Fibroblast of pulmonary artery (primary cell): ENCODE measurements at places on chromosomes 4 and X.
A peak's percentile ranks its signal among the peaks of the same experiment; 100 is the strongest.

- peak; percentile 97 for DNase-seq
Measured at GRCh38 chr4:148007314-148007760, 275.4 kb downstream of the ARHGAP10 start.

DNA sequence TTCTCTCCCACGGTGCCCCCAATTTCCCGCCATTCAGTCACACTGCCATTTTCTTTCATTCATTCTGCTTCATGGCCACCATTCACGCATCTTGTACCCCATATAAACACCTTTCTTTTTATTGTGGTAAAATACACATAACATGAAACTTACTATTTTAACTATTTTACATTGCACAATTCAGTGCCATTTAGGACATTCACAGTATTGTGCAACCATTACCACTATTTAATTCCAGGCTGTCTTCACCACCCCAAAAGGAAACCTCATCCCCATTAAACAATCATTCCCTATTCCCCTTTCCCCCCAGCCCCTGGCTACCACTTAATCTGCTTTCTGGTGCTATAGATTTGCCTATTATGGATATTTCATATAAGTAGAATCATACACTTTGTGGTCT, 15.9 kb downstream of the SPACA5 start:
- no peak for DNase-seq

DNA sequence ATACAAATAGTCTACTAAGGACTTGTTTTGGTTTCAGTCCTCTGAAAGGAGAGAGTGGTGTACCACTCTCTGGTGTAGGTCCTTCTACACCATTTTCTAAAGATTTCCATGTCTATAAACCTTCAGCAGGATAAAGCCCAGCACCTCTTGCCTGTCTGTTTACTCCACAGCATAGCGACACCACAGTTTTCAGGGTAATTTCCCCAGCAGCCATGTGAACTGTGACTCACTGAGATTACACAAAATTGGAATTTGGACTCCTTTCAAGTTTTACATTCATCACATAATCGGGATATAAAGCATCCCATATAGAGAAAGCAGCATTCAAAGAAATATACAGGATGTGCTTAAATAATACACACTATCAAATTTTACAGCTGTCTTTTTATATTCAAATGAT, 229.6 kb downstream of the PRDM5 start:
- peak; percentile 95 for DNase-seq

GRCh38 chrX:48683411-48683982, at the start of gene WAS:
Gene WAS, plus strand, starts transcription at chrX:48683799. Its CDS starts 55 bp downstream, at chrX:48683854.
- no peak for DNase-seq

DNA sequence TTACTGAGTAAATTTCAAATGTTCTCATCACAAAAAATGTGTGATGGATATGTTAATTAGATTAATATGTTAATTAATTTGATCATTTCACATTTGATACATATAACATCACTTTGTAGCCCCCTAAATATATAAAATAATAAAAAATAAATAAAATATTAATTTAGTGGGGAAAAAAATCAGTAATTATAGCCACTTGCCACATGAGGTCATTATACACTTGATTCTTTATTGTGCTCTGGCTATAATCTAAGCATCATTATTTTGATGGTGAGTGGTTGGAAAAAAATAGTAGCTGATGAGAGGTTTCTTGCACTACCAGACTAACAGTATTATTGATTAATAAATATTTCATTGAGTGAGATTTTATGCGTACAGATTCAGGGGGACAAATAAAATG, 57.4 kb downstream of the DCK start:
- DNase-seq: no peak

DNA sequence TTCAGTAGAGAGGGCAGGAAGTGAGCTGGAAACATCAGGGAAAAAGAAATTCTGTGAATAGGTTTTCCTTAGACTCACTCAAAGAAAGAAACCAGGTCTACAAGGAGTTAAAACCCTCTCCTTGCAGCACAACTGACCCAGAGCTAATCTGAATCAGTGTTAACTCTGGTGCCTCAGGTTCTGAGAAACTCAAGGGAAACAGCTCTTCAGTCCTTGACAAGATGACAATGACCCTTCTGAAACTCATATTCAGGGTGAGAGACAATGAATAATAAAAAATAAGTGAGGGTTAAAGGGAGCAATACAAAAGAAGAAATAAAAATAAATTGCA, 903.6 kb downstream of the STPG2 start:
- no peak for DNase-seq

DNA sequence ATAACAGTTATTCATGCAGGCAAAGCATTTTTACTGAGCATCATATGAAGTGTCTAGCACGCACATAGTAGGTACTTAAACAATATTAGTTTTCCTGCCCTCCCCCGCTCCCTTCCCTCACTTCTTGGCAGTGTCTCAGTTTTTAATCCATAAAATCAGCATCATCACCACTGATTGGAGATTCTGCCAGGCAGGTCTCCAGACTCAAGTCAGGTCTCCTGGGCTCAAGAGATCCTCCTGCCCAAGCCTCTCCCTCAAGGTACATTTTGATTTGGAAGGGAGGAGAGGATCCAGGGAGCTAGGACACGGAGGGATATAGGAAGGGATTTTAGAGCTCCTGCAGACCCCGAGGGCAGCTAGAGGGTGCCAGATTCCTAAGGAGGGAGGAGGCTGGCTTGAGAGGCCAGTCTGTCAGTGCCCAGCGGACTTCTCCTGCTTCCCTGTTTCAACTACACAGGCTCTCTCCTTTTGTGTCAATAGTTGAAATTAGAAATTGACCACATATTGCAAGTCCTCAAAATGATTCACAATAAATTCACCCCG, 4.4 kb upstream of the FAT1 start:
- DNase-seq: peak; percentile 51

- DNase-seq: no peak
Measured at GRCh38 chrX:47175588-47175980, 18.0 kb upstream of the UBA1 start.

- DNase-seq: peak; percentile 75
Measured at GRCh38 chr4:122921971-122922876, at the start of gene NUDT6. Gene NUDT6, minus strand, starts transcription at chr4:122922597. Its CDS starts 25 bp downstream, at chr4:122922572.

DNA sequence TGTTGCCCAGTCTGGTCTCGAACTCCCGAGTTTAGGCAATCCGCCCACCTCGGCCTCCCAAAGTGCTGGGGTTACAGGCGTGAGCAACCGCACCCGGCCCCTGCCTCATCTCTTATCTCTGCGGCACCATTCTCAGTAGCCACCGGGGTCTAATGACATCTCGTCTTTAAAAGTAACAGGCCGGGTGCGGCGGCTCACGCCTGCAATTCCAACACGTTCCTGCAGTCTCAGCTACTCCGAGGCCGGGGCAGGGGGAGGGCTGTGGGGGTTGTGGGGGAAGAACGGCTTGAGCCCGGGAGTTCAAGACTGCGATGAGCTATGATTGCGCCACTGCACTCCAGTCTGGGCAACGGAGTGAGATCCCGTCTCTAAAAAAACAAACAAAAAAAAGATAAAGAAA, 28.8 kb downstream of the ING2 start:
- no peak for DNase-seq

- no peak for DNase-seq
Measured at GRCh38 chrX:53403535-53403934, 18.9 kb downstream of the SMC1A start.

GRCh38 chr4:24382381-24382780, 202.0 kb downstream of the DHX15 start:
- no peak for DNase-seq
